Hair follicle dermal papilla cell (primary cell): ENCODE measurements at places on chromosomes 4 and X. TPM values are rescaled to one million over a fixed set of nuclear protein-coding genes. Genes with fewer than 3 reads are reported as not detected.

Gene ASB11
- not detected in 2 replicates for total RNA-seq

Gene NCAPG
- 3.6 and 5.4 TPM in 2 replicates for total RNA-seq

Gene ARHGAP6
- 0.97 and 1.1 TPM in 2 replicates for total RNA-seq

Gene GPC4
- total RNA-seq, result 0.73 and 1.6 TPM in 2 replicates

Gene SUPT20HL2
- not detected in 2 replicates for total RNA-seq

Gene DRD5
- total RNA-seq, result not detected in 2 replicates

Gene PNMA3
- total RNA-seq, result 0.12 TPM in 1 of 2 replicates, not detected in the other

Gene AFM
- total RNA-seq, result not detected in 2 replicates

Gene RTL9
- 0.24 and 0.65 TPM in 2 replicates for total RNA-seq

Gene ENAM
- total RNA-seq, result under 0.01 TPM in 1 of 2 replicates, not detected in the other

Gene ATP8A1
- 0.97 and 1.5 TPM in 2 replicates for total RNA-seq

Gene FRG1
- 15.3 and 22.6 TPM in 2 replicates for total RNA-seq

Gene CTAG2
- 1.5 TPM in 1 of 2 replicates, not detected in the other for total RNA-seq

Gene CETN2
- total RNA-seq, result 29.9 and 44.4 TPM in 2 replicates

Gene CENPVL2
- not detected in 2 replicates for total RNA-seq

Gene CACNA1F
- total RNA-seq, result not detected in 2 replicates

Gene TRIM2
- total RNA-seq, result 88.8 and 122 TPM in 2 replicates

Gene ADAMTS3
- 4.5 and 6.7 TPM in 2 replicates for total RNA-seq
